ENCODE measurements at places on chromosomes 2 and 18.

- DNase-seq: no peak
Observed at GRCh38 chr18:78948221-78948620, 31.4 kb upstream of the SALL3 start.

- no peak for DNase-seq
Observed at GRCh38 chr18:46567196-46567595, 89.8 kb downstream of the LOXHD1 start.

- no peak for DNase-seq
Observed at GRCh38 chr2:60780721-60781120, 24.7 kb downstream of the PAPOLG start.

GRCh38 chr2:169676357-169676756 is 17.8 kb downstream of the CFAP210 start:
- no peak for DNase-seq

- peak; percentile 54 for DNase-seq
Observed at GRCh38 chr2:229728370-229728769, 14.0 kb upstream of the DNER start.

DNA sequence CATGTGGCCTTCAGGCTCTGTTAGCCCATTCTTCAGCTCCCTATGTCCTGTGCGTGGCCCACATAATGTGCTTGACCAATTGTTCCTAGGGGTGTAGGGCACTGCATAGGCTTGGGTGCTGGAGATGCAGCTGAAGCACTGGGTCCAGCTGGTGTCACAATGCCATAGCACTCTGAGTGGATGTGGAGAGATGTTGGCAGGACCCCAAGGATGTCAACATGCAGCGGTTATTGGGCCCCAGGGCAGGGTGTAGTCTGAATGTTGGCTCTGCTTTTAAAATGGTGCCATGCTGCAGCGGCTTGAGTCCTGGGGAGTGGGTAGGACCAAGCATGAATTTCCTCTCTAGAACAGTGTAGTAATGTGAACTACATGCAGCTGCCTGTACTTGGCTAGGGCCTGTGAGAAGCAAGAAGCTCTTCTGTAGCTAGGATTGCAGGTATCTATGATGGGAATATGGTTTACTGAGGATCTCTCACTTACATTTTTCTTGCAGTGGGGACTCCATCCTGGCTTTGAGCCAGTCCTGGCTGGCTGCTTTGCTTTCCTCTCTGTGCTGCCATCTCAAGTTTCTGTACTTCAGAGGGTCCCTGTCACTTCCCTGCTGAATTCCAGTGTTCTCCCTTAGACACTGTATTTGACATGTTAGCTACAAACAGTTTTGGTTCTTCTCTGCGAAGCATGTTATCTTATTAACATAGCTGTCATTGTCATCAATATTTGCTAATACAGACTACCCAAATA is 148.4 kb downstream of the CSRNP3 start:
- no peak for DNase-seq

DNA sequence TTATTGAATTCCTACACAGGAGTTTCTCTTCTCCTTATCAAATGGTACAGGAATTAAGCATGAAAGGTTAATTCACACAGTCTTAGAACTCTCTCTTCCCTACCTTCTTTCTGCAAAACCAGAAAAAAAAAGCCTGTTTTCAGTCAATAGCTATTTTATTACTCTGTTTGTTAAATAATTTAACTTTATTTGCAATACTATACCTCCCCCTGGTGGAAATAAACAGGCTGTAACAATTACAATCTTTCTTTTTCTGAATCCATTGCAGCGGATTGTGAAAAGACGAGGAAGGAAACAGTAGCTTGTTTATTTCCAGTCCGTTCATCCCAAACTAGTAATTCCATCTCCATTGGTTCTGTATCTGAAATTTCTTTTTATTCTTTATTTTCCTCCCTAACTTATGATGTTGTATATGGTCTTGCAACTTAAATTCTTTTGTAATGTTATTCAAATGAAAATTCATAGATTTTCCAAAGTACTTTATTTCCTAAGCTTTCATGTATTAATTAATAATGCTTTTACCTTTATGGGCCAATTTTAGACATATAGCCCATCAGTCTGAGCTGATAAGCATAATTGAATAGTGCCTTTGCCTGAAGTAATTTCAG is 165.2 kb downstream of the SH3BP4 start:
- DNase-seq: peak; percentile 53

DNA sequence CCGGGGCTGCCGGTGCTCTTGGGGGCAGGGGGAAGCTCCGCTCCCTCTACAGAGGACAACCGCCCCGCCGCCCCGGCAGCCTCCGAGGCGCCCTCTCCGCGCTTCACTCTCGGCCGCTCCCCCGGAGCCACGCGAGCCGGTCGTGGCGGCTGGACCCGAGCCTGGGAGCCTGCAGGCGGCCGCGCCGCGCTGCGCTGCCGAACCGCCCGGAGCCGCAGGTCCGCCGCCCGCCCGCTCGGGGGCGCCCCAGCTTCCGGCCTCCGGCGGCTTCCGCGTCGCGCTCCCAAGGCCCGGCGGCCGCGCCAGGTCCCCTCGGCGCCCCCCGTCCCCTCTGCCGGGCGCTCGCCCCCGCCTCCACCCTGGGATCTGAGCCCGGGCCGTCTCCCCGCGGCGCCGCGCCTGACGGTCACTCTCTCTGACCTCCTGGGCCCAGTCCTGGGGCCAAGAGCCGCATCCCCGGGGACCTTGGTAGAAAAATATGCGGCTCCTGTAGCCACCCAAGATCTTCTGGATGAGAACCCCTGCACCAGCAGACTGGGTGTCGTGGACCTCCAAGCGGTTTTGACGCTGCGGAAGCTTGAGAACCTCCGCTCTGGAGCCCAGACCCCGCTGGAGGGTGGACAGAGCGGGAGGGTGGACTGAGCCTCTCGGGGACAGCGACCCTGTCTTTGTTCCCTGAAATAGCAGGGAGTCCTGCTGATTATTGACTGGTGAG is 44.3 kb downstream of the SERTAD2 start:
- peak; percentile 34 for DNase-seq

DNA sequence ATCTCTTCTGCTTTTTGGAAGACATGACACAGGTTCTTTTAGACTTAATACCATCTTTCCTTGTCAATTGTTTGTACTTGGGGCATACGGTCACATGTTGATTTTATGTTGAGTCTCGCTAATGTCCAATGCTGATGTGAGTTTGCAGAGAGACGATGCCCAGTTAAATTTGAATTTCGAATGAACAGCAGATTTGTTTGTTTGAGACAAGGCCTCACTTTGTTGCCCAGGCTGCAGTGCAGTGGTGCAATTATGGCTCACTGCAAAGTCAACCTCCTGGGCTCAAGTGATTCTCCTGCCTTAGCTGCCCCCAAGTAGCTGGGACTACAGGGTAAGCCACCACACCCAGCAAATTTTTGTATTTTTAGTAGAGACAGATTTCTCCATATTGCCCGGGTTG is 473.5 kb downstream of the RIT2 start:
- DNase-seq: no peak

GRCh38 chr2:108377815-108378630 is at the start of gene SULT1C4:
SULT1C4 (plus strand) TSS chr2:108377954; CDS start chr2:108378338, 384 bp downstream.
- no peak for DNase-seq

- no peak for DNase-seq
Observed at GRCh38 chr2:45404807-45405297, 206.2 kb downstream of the SRBD1 start.

GRCh38 chr2:228875152-228875900 is 395.8 kb downstream of the PID1 start:
- DNase-seq: peak; percentile 69

DNA sequence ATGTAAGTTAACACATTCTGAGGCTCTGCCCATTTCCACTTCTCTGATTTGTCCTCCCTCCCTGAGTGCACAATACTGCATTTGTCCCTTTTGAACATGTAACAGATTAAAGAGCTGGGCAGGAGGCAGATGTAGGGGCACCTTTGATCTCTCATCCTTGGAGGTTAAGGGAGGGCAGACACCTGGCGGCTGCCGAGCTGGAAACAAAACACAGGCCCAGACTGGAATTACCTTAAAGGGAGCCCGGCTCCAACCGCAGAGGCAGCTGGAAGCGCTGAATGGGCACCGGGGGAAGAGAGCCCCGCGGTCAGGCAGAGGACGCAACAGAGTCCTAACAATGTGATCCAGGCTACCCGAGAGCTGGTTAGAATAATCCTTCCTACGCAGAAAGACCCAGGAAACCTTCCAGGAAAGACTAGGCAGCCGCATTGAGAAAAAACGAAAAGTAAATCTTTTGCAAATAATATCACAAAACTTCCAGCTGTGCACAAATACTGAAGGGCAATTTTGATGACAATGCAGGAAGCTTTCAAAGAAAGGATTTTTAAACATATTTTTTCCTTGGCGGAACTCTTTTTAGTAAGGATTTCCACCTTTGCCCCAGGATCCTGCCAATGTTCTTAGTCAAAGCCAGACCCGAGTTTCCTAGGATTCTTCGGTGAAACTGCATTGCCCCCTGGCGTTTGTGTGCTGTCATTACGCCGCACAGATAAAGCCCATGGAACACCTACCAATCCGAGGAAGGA is 216.0 kb downstream of the TGIF1 start:
- DNase-seq: peak; percentile 85

- no peak for DNase-seq
Observed at GRCh38 chr2:207097278-207097677, 68.5 kb downstream of the KLF7 start.

DNA sequence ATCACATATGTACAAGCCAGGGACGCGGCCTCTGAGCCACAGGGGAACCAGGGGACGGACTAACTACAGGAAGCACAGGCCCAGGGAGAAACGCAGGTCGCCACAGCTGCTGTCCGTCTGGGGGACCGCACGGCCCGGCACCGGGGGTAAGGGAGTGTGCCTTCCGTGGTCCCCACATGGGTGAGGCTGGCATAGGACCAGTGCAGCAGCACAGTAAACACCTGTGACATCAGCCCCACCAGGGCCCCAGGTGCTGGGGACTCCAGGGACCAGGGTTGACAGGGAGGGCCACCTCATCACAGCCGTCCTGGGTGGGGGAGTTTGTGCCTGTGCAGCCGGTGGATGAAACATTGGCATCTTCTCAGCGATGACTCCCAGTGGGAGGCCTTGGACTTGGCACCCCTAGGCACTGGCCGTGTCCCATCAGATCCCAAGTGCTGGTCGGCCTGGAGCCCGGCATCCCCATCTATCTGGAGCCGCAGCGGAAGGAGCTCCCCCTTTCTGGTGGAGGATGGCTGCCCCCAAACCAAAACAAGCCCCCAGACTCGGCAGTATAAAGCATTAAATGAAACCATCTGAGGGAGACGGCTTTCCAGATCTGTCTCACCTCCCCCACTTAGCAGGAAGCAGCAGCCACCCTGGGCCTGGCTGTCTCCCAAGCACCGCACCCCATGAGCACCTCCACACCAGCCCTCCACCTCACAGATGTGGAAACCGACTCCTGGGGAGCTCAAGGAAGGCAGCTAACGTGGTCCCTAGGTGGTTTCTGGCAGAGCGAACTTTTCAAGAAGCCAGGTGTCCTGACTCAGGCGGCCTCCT is 22.5 kb downstream of the AQP12A start:
- no peak for DNase-seq

DNA sequence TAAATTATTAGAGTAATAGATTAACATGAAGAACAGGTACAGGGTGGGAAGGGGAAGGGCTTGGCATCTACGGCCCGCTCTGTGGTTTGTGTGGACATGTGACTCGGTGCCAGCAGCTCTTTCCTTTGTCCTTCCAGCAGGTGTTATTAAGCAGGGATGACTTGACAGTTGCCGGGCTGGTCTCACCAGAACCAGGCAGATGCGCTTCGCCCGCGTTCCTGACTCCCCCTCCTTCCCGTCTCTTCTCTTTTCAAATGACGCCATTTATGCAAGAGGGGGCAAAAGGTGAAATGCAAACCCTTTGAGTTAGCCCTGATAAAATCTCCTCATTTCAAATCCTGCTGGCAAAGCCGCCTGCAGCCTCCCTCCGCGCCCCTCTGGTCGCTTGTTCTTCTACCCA is 38.9 kb upstream of the MGAT4A start:
- no peak for DNase-seq

GRCh38 chr2:72630767-72631166 is 195.1 kb downstream of the EXOC6B start:
- no peak for DNase-seq

DNA sequence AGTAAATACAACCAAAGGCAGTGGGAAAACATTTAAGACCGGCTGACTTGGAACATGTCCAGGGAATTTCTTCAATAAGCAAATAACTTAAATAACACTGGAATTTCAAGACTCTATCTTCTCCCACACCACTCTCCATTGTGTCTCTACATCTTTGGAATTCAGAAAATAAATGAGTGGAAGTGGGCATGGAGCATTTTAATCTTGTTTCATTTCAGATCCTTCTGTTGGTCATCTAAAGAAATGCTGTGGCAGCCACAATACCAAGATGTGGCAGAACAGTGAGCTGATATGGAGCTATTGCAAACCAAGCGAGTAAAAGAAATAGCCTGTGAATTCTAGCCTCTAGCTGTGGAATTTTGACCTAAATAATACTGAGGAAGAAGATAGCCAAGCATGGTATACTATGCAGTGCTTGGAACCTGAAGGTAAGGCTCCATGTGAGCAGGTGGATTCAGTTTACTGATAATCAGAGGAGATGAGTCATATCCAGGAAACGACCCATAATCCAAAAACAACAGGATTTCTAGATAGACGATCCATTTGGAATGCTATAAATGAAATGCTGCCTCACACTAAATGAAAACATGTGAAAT is 157.1 kb upstream of the SCN7A start:
- peak; percentile 70 for DNase-seq

DNA sequence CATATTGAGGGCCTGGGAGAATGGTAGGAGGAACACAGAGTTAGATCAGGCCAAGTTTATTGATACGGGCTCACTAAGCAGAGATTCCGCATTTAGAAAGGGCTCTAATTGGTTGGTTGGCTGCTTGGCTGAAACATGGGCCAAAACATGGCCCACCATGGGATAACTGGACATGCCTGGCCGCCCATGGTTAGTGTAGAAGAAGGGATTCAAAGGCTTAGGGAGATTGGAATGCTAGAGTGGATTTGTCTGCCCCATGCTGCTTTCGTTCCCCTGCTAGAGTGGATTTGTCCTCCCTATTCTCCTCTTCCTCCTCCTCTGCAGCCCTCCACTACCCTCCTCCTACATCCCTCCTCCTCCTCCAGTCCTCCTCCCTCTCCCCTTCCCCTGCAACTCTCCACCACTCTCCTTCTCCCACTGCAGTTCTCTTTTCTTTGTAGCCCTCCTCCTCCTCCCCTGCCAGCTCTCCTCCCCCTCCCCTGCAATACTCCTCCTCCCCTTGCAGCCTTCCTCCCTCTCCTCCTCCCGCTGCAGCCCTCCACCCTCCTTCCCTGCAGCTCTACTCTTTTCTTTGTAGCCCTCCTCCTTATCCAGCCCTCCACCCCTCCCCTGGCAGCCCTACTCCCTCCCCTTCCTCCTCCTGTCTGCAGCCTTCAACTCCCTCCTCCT is 17.2 kb downstream of the BOK start:
- DNase-seq: no peak

GRCh38 chr2:188993247-188993646 is 19.1 kb downstream of the COL3A1 start:
- DNase-seq: no peak

Data from EL (cell line).